ENCODE measurements at places on chromosomes 12 and 14.

- no peak for DNase-seq
These were observed 1.3 kb upstream of the DYRK2 start for GRCh38 chr12:67647181-67647798.

DNA sequence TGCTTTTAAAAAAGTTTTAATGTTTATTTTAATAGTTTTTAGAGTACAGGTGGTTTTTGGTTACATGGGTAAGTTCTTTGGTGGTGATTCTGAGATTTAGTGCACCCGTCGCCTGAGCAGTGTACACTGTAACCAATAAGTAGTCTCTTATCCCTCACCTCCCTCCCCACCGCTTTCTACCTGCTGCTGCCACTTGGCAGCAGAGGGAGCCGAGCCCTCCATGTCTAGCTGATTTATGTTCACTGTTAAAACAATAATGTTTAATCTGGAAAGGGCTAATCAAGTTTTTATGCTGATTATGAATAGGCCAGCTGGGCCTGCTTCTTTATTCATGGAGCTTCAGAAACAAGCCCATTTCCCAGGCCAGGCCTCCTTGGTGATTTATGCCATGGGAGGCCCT, 73.1 kb downstream of the ADCK1 start:
- DNase-seq = no peak

- DNase-seq = no peak
These were observed 18.1 kb downstream of the VDR start for GRCh38 chr12:47886510-47887240.

DNA sequence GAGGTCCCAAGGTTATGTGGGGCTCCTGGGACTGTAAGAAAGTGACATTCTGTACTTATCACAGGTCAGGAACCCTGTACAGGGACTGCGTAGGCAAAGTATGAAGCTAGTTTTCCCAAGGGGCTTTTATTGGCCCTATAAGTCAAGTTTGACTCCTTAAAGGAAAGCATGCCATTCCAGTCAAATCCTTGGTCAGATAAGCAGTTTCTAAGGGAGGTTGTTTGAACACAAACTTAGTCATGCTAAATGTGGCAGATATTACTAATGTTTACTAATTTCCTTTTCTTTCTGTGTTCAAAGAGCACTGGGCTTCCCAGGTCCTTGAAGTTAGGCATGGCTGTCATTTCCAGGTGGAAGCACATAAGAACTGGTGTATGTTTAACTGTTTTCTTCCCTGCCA, 472.4 kb downstream of the ATP23 start:
- DNase-seq = no peak

DNA sequence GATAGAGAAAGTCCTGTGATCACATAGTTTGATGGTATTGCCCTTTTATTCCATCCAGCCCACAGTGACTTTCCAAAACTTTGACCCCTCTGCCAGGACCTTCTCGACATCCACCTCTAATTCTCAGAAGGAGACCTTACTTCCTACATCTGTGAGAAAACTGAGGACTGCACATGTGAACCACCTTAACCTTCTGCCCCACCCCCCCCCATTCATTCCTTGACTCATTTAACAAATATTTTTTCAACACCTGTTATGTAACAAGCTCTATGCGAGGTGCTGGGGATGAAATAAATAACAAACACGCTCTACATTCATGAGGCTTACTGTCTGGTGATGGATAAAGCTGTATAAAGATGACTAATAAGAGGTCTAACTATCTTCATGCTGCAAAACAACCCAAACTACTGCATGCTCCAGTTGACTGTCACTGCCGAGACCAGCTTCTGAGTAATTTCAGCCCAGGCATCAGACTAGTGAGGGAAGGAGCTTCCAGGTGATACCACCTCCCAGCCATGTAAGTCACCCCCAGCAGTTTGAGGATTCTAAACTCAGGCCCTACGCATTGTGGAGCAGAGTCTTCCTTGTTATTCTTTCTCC, 1.9 kb upstream of the HAL start:
- no peak for DNase-seq

- no peak for DNase-seq
These were observed 105.3 kb downstream of the PRKD1 start for GRCh38 chr14:29822430-29822709.

DNA sequence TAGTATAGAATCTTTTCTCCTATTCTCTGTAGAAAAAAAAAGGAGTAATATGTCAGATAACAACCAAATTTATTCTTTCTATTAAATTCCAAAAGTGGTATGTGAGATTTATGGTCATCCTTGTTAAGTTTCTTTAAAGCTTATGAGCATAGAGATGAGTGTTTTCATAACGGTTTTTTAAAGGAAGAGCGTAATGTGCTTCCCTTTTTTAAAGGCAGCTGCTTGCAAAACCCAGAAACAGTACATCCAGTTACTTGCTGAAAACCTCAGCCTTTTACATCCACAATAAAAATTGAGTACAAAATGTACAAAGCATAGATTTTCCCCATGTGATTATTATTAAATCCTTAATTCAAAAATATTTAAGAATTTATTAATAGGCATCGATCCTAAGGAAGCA, 53.6 kb upstream of the CD163 start:
- DNase-seq = no peak

DNA sequence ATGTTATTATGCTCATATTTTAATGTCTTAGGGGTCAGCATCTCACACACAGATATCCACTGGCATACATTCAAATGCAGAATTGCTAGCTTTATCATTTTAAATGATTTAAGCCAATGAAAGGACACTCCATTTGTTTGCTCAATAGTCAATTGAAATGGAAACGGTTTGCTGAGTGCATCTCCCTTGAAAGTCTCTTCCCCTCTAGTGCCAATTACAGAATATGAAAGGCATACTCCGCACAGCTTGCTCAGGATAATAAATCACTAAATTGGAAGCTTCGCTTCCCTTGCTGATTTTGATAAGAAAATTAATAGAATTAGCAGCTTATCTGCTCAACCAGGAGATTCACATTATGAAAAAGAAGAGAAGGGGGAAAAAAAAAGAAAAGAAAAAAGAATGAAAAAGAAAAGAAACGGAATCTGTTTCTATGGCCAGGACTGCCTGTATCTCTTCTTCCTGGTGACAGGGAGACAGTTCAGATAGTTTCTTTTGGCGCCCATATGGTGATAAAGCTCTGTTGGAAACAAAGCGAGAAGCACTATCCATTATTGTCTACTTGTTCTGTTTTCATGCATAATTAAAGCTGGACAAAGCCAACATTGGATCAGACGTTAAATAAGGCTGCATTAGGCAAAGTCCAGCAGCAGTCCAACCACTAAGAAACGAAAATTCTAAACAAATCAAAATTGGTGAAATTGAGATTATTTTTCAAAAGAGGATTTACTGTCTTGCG, 225.0 kb downstream of the GXYLT1 start:
- no peak for DNase-seq

- DNase-seq = no peak
These were observed 18.0 kb downstream of the FOXN4 start for GRCh38 chr12:109291117-109291516.

DNA sequence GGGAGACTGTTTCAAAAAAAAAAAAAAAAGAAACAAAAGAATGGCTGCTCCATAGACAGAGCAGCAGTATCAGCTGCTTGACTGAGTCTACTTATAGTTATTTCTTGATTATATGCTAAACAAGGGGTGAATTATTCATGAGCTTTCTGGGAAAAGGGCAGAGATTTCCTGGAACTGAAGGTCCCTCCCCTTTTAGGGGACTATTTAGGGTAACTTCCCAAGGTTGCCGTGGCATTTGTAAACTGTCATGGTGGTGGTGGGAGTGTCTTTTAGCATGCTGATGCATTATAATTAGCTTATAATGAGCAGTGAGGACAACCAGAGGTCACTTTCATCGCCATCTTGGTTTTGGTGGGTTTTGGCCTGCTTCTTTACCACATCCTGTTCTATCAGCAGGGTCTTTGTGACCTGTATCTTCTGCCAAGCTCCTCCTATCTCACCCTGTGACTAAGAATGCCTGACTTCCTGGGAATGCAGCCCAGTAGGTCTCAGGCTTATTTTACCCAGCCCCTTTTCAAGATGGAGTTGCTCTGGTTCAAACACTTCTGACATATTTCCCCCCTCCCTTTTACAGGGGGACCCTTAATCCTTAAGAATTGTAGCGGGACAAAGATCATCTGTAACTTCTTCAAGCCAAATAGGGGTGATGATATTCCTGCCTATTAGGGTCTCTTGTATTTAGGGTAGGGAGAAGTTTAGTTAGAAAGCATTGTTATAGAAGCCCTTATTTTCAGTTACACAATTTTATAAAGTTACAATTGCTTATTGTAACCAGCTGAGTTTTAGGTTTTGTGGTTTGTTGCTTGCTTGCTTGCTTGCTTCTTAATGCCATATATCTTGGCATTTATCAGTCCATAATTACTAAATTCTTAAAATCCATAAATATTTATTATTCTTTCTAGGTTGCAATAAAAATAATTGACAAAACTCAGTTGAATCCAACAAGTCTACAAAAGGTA, 42.5 kb downstream of the MARK3 start:
- DNase-seq = no peak

DNA sequence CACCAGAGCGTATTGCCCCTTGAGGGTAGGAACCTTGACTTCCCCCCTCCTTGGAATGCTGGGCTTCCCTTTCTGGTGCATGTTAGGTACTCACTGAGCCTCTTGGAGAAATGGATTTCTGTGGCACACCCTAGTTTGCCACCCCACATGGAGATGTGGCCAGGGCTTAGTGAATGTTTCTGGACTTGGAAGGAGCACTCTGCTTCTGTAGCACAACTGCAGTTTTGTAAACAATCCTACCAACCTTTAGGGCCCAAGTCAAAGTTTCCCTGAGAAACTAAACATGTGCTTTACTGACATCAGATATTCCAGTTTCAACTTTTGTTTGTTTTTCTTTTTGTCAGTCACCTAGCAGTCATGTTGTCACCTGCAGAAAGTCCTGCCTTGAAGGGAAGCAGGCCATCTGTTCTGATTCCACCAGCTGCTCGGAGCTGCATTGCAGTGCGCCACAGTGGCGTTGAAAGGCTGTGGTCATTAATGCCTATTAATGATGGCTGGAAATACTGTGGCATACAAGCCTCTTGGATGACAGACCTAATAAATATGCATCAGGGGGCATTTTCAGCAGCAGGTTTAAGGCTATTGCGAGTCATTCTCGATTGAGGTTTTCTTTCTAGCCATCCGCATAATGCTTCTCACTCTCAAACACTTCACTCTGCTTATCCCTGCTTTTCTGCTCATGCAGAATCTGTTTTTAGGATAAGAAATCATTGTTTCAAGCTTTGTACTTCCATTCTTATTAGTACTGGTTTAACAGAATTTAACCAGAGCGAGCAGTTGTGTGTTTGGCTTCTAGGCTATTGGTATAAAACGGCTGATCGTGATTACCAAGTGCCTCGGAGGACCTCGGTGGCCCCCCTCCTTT, 7.8 kb downstream of the PELI2 start:
- no peak for DNase-seq

DNA sequence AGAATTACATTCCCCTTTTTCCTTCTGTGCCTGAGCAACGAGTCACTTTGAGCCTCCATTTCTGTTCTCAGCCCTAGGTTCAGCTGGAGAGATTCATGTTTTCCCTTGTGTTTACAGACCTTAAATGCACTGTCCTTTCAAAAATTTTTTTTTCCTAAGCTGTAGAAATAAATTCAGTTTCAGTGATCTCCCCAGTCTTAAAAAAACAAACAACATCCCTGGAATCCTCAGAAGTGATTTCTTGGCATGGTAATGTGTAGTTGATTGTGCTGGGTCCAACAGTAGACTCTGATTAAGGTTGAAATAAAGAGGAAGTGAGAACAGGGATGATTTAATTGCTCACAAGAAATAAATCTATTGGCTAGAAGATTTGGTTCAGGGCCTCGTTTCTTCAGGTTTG, 89.3 kb downstream of the NTN4 start:
- DNase-seq = no peak

- DNase-seq = no peak
These were observed 2.9 kb upstream of the BIN2 start for GRCh38 chr12:51326698-51327439.

- DNase-seq = no peak
These were observed 11.1 kb upstream of the MARK3 start for GRCh38 chr14:103374121-103374520.

- DNase-seq = no peak
These were observed 58.5 kb downstream of the ARL6IP4 start for GRCh38 chr12:123038966-123039365.

- DNase-seq = no peak
These were observed 631.7 kb downstream of the VRK1 start for GRCh38 chr14:97428808-97429440.

GRCh38 chr14:68654471-68654941, 138.4 kb downstream of the ZFP36L1 start:
- no peak for DNase-seq

GRCh38 chr12:103326190-103326589, 169.6 kb downstream of the C12orf42 start:
- no peak for DNase-seq

- DNase-seq = peak; percentile 44
These were observed 14.3 kb upstream of the PAPLN start for GRCh38 chr14:73223049-73223448.

- no peak for DNase-seq
These were observed 32.9 kb downstream of the MRPL42 start for GRCh38 chr12:93500201-93500600.

- no peak for DNase-seq
These were observed 1.2 kb downstream of the ALDH1L2 start for GRCh38 chr12:105083031-105083430.

DNA sequence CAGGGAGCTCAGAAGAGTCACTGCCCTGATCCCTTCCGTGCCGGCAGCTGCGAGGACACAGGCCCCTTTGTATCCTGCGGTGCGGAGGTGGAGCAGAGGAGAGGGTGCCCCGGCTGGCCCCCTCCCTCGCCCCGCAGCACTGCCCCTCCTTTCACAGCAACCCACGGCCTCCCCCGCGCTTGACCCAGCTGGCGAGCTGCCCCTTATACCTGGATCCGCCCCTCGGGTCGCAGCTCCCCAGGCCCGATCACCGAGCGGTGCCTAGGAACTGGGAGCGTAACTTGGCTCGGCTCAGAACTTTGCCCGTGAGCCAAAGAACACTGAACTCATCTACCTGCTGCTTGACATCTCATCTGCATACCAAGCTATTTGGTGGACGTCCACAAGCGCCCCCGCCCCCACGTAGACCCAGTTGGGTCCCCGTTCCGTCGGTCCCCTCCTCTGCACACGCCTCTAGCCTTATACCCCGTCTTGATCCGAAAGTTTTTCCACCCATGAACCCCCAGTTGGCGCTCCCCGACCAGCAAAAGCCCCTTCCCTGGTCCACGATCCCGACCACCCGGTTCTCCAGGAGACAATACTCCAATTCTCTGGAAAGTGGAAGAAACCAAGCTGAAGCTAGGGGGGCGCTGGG, 697 bp upstream of the DNAJC14 start:
- DNase-seq = peak; percentile 76

GRCh38 chr14:20204721-20205120, 14.0 kb downstream of the OR11G2 start:
- DNase-seq = no peak

All from posterior cingulate gyrus (tissue), 11 donors.